ENCODE measurements at places on chromosomes 11 and 22.

DNA sequence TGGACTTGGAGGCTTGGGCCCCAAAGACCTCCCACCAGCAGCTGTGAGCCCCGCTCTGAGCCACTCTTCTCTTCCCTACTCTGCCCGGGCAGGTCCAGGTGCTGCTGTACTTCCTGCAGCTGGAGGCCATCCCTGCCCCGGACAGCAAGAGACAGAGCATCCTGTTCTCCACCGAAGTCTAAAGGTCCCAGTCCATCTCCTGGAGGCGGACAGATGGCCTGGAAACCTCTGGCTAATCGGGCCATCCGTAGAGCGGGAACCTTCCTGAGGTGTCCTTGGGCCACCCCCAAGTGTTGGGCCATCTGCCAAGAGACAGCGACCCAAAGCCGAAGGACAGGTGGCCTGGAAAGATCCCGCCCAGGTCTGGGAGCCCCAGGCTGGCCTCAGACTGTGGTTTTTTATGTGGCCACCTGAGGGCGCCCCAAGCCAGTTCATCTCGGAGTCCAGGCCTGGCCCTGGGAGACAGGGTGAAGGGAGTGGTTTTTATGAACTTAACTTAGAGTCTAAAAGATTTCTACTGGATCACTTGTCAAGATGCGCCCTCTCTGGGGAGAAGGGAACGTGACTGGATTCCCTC lies 135.1 kb downstream of the BCR start:
- DNase-seq, result peak; percentile 70

- DNase-seq, result no peak
Observed at GRCh38 chr11:129598378-129598777, 217.3 kb upstream of the TMEM45B start.

- DNase-seq, result no peak
Observed at GRCh38 chr11:306645-307371, 808 bp upstream of the IFITM2 start.

- DNase-seq, result no peak
Observed at GRCh38 chr11:35174666-35175065, 35.7 kb downstream of the CD44 start.

GRCh38 chr22:39776295-39777009 lies 117.1 kb downstream of the ENTHD1 start:
- DNase-seq, result no peak

DNA sequence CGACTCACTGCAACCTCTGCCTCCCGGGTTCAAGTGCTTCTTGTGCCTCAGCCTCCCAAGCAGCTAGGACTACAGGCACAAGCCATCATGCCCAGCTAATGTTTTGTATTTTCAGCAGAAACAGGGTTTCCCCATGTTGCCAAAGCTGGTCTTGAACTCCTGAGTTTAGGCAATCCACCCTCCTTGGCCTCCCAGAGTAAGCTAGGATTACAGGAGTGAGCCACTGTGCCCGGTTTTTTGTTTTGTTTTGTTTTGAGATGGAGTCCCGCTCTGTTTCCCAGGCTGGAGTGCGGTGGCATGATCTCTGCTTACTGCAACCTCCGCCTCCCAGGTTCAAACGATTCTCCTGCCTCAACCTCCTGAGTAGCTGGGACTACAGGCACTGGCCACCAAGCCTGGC lies 41.0 kb downstream of the CELF1 start:
- DNase-seq, result no peak

DNA sequence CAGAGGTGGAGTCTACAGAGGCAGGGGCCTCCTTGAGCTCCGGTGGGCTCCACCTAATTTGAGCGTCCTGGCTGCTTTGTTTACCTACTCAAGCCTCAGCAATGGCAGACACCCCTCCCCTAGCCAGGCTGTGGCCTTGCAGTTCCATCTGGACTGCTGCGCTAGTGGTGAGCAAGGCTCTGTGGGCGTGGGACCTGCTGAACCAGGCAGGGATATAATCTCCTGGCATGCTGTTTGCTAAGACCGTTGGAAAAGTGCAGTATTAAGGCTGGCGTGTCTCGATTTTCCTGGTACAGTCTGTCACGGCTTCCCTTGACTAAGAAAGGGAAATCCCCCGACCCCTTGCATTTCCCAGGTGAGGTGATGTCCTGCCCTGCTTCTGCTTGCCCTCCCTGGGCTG lies 77.7 kb downstream of the GDPD4 start:
- no peak for DNase-seq

- DNase-seq, result no peak
Observed at GRCh38 chr11:129302386-129303101, 73.1 kb upstream of the BARX2 start.

GRCh38 chr11:76048763-76049162 lies 157.5 kb downstream of the WNT11 start:
- DNase-seq, result peak; percentile 21

GRCh38 chr11:69670158-69670845 lies 4.9 kb downstream of the LTO1 start:
- DNase-seq, result peak; percentile 70

DNA sequence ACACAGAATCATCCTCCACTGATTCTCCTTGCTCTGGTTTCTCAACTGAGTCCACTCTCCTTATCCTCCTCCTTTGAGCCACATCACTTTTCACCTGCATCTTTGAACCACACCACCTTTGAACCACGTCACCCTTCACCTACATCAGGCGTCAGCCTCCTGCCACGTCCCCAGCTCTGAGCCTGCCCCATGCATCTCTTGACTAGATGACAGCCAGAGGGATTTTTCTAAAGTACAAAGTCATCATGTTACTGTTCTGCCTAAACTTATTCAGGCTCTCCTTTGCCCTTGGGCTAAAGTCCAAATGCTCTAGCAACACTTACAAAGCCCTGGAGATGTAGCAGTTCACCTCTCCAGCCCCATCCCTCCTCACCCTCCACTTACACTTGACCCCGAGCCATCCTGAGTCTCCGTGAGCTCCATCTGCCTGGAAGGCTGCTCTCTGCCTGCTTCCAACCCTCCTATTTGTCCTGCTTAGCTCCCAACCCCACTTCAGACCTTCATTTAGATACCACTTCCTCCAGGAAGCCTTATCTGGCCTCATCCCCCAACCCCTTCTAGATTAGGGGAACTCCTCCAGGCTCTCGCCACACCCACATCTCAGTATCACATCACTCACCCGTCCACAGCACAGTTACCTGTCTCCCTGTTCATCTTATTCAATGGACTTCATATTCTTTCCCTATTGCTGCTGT lies 3.7 kb upstream of the MS4A10 start:
- no peak for DNase-seq

Data from activated CD4-positive, alpha-beta memory T cell treated with anti-CD3 and anti-CD28 coated beads for 36 hours (primary cell).